ENCODE measurements at places on chromosomes 3 and 15. TPM values are rescaled to one million over a fixed set of nuclear protein-coding genes. Genes with fewer than 3 reads are reported as not detected.

The SSUH2 gene
- not detected for total RNA-seq

The CLRN1 gene
- not detected for total RNA-seq

The SLC9C1 gene
- total RNA-seq: 0.49 TPM

The GPR62 gene
- total RNA-seq: 0.34 TPM

The EIF5A2 gene
- total RNA-seq: 8.7 TPM

DNA sequence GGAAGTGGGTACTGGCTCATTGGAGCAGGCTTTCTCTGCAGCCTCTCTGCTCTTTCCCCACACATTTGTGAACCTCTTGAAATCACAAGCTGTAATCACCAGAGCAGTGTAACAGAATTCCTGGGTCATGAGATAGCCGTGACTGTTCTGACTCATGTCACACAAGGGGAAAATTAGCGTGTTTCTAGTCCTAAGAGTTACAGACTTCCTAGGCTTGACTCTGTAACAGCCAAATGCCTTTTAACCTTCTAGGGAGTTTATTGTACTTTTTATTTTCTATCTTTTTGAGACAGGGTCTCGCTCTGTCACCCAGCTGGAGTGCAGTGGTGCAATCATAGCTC is 54.7 kb upstream of the TRAK1 start:
- no peak overlapping the region for H3K4me3 ChIP-seq
- peak overlapping the region; percentile 74 for H3K27ac ChIP-seq
- no peaks in the 10 kb centered on the region for H3K27me3 ChIP-seq
- no peaks in the 10 kb centered on the region for H3K36me3 ChIP-seq

- no peak for DNase-seq
- no peaks in the 10 kb centered on the region for H3K27me3 ChIP-seq
- H3K4me3 ChIP-seq: no peak overlapping the region
- no peak overlapping the region for H3K27ac ChIP-seq
- H3K36me3 ChIP-seq: no peaks in the 10 kb centered on the region
These were observed 82.6 kb upstream of the TJP1 start for GRCh38 chr15:29904757-29905417.

- H3K4me3 ChIP-seq: no peak overlapping the region
- H3K27ac ChIP-seq: no peak overlapping the region
- H3K27me3 ChIP-seq: no peaks in the 10 kb centered on the region
- no peaks in the 10 kb centered on the region for H3K4me1 ChIP-seq
These were observed 143.0 kb upstream of the GALNT15 start for GRCh38 chr3:16031434-16031833.

DNA sequence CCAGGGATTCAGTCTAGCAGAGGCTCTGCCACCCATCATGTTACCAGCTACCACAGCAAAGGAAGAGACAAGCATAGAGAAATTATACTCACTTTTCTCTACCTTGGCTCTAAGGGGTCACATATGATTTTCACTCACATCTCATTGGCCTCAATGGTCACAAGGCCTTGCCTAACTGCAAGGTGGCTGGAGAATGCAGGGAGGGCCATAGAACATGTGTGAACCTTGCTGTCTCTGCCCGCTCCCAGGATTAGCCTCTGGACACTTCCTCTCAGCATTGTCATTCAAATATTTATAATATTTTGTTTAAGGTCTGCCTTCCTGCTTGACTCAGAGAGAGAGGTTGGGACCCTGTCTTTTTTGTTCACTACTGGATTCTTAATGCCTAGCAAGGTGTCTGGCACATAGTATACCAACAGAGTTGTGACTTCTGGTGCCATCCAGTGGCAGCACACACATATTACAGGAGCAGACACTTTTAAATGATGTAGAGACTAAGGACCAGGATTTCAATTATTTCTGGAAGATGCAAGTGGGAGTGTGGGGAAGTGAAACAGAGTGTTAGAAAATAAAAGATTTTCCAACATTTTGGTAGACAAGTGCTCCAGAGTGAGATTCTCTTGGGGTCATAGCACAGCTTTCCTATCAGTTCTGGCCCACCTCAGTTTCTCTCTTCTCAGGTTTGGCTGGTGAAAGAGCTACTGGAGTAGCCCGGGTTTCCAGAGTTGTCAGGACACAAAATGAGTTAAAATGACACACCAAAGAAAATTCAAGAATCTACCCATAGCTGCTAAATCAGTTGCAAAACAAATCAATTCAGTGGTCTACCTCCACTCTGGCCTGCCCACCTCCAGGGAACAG is 119.0 kb upstream of the RASGRP1 start:
- H3K4me1 ChIP-seq: no peaks in the 10 kb centered on the region
- H3K4me3 ChIP-seq: no peak overlapping the region
- H3K36me3 ChIP-seq: no peaks in the 10 kb centered on the region
- H3K27ac ChIP-seq: no peak overlapping the region
- H3K27me3 ChIP-seq: no peaks in the 10 kb centered on the region

- DNase-seq: no peak
- no peak overlapping the region for H3K27ac ChIP-seq
- H3K4me1 ChIP-seq: no peaks in the 10 kb centered on the region
- H3K27me3 ChIP-seq: no peaks in the 10 kb centered on the region
- no peaks in the 10 kb centered on the region for H3K36me3 ChIP-seq
These were observed 21.4 kb downstream of the ARHGEF26 start for GRCh38 chr3:154142608-154143007.

- DNase-seq: no peak
- H3K4me3 ChIP-seq: no peak overlapping the region
- H3K36me3 ChIP-seq: no peaks in the 10 kb centered on the region
- no peaks in the 10 kb centered on the region for H3K4me1 ChIP-seq
- no peak overlapping the region for H3K27ac ChIP-seq
- H3K27me3 ChIP-seq: no peaks in the 10 kb centered on the region
These were observed 21.1 kb upstream of the SNRPN start for GRCh38 chr15:24933716-24934115.

DNA sequence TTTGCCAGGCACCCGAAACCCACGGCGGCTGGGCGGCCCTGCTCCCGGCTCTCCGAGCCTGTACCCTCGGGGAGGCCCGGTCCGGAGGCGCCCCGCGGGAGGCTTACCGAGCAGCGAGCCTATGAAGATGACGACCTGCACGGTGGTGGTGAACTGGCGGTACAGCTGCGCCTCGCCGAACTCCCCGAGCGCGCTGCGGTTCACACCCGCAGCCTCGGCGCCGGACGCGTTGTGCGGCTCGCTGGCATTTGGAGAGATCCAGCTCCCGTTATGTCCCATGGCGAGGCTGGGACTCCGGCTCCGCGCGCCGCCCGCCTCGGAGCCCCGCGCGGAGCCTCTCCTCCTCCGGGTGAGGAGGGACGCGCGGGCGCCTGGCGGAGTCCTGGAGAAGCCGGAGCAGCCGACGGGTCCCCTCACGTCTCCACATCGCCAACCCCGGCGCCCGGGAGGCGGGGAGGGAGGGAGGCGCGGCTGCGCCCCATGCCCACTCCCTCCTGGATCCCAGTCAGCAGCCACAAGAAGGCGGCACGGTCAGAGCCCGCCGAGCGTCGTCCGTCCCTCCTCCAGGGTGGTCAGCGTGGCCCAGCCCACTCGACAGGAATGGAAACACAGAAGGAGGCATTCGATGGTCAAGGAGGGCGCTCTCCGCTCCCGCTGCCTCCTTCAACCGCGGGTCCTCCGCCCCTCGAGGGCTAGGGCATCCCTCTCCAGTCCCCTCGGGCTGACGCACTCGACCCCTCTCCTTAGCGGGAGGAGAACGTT is at the start of gene GPR176:
GPR176 (minus strand) TSS at position 519 of the 762 bp plus-strand sequence; CDS start at position 279, 240 bp downstream.
- no peaks in the 10 kb centered on the region for H3K4me1 ChIP-seq
- no peaks in the 10 kb centered on the region for H3K27me3 ChIP-seq
- peak; percentile 36 for DNase-seq
- peak within 1 kb of the TSS; percentile 74 for H3K27ac ChIP-seq
- H3K4me3 ChIP-seq: peak within 1 kb of the TSS; percentile 49

- H3K27ac ChIP-seq: no peak overlapping the region
- H3K36me3 ChIP-seq: no peaks in the 10 kb centered on the region
- no peak overlapping the region for H3K4me3 ChIP-seq
These were observed 558.0 kb downstream of the FOXP1 start for GRCh38 chr3:71025516-71025915.

DNA sequence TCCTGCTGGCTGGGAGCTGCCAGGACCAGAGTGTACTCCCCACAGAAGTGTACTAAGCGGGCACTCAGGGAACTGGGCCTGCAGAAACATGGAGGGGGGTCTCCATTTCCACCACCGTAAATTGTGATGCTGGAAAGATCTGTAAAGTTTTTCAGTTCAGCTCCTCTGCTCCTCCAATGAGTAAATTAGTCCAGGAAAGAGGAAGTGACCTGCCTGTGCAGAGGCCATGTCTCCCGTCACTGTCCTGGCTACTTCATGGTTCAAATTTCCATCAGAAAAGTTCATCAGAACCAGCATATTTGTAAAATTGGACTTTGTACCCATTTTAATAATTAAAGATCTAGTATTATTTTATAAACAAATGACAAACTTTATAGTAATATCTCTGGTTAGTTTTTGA is 226.7 kb upstream of the THBS1 start:
- no peak overlapping the region for H3K4me3 ChIP-seq
- H3K4me1 ChIP-seq: no peaks in the 10 kb centered on the region
- H3K36me3 ChIP-seq: no peaks in the 10 kb centered on the region
- DNase-seq: no peak
- no peaks in the 10 kb centered on the region for H3K27me3 ChIP-seq
- peak overlapping the region; percentile 34 for H3K27ac ChIP-seq

GRCh38 chr3:56980798-56981390 is 79.6 kb upstream of the SPATA12 start:
- H3K27me3 ChIP-seq: no peaks in the 10 kb centered on the region
- H3K36me3 ChIP-seq: no peaks in the 10 kb centered on the region
- no peak overlapping the region for H3K4me3 ChIP-seq
- DNase-seq: peak; percentile 62
